ENCODE measurements at places on chromosomes 5 and 9. TPM values are rescaled to one million over a fixed set of nuclear protein-coding genes. Genes with fewer than 3 reads are reported as not detected.

- H3K4me3 ChIP-seq, result no peak overlapping the region
- no peaks in the 10 kb centered on the region for H3K4me1 ChIP-seq
- no peaks in the 10 kb centered on the region for H3K36me3 ChIP-seq
- H3K27me3 ChIP-seq, result no peaks in the 10 kb centered on the region
- H3K27ac ChIP-seq, result no peak overlapping the region
Observed at GRCh38 chr5:137332296-137332695, 166.8 kb downstream of the SPOCK1 start.

- DNase-seq, result no peak
- H3K4me1 ChIP-seq, result peaks cover 13% of the 10 kb centered on the region
- no peaks in the 10 kb centered on the region for H3K27me3 ChIP-seq
- no peak overlapping the region for H3K27ac ChIP-seq
- no peaks in the 10 kb centered on the region for H3K36me3 ChIP-seq
- H3K4me3 ChIP-seq, result no peak overlapping the region
Observed at GRCh38 chr5:122073018-122073417, 5.0 kb downstream of the LOX start.

- H3K27me3 ChIP-seq, result no peaks in the 10 kb centered on the region
- H3K4me3 ChIP-seq, result no peak overlapping the region
Observed at GRCh38 chr5:178555005-178555404, 35.2 kb downstream of the COL23A1 start.

GRCh38 chr5:174706997-174707572, 17.3 kb upstream of the MSX2 start:
- H3K27me3 ChIP-seq, result peaks cover 33% of the 10 kb centered on the region
- no peak overlapping the region for H3K27ac ChIP-seq
- no peaks in the 10 kb centered on the region for H3K4me1 ChIP-seq
- no peak overlapping the region for H3K4me3 ChIP-seq

DNA sequence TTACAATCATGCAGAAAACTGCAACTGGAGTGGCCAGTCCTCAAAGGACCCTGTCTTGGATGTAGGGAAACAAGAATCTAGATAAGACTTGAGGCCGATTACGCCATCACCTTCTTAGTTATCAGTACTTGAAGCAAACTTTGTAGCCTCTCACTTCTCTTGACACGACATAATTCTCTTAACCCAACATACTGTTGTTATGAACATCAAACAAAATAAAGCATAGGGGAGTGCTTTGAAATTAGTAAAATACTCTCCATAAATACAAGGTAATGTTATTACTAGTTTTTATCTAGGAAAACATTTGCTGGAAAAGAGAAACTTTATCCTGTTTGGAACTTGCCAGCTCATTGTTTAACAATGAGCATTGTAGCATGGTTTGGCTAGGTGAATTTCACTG, 574.9 kb upstream of the DMAC1 start:
- H3K4me1 ChIP-seq, result no peaks in the 10 kb centered on the region
- no peak overlapping the region for H3K4me3 ChIP-seq
- no peaks in the 10 kb centered on the region for H3K36me3 ChIP-seq
- no peaks in the 10 kb centered on the region for H3K27me3 ChIP-seq
- H3K27ac ChIP-seq, result no peak overlapping the region

DNA sequence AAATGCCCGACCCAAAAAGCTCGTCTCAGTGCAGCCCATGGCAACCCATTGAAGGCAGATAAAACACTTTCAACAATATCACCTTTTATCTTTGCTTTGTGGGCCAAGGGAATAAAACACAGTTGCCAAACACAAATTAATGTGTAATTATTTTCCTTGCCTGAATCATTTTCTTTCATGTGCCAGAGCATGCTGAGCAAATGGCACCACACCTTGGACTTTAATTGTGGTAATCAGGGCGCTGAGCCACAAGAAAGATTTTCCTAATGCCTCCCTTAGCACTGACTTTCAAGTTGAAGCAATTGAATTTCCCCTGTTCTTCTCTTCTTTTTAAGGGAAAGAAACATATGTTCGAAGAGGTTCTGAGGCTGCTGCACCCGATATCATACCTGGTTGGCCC, 297.1 kb upstream of the MSX2 start:
- H3K27me3 ChIP-seq, result no peaks in the 10 kb centered on the region
- H3K27ac ChIP-seq, result no peak overlapping the region
- no peaks in the 10 kb centered on the region for H3K36me3 ChIP-seq
- H3K4me3 ChIP-seq, result no peak overlapping the region

GRCh38 chr9:110850401-110851135, 182.0 kb downstream of the MUSK start:
- H3K27me3 ChIP-seq, result no peaks in the 10 kb centered on the region
- H3K27ac ChIP-seq, result no peak overlapping the region
- no peak overlapping the region for H3K4me3 ChIP-seq
- no peaks in the 10 kb centered on the region for H3K4me1 ChIP-seq
- DNase-seq, result no peak

GRCh38 chr9:135023088-135023785, 64.2 kb upstream of the OLFM1 start:
- DNase-seq, result no peak
- no peak overlapping the region for H3K4me3 ChIP-seq
- no peaks in the 10 kb centered on the region for H3K4me1 ChIP-seq
- no peaks in the 10 kb centered on the region for H3K36me3 ChIP-seq
- no peaks in the 10 kb centered on the region for H3K27me3 ChIP-seq

DNA sequence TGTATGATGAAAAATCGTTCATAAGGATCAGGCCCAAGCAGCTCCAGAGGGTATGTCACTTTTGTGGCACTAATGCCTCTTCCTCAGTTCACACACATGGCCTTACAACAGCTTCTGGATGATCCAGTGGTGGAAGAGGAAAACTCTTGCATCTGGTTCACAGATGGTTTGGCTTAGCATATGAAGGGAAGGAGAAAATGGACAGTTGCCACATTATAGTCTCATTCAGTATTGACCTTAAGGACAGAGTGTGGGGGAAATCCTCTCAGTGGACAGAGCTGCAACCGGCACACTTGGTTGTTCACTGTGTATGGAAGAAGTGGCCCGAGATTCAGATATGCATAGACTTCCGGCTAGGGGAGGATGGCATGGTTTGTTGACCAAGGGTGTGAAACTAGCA, 22.8 kb downstream of the C9orf57 start:
- no peak for DNase-seq
- no peaks in the 10 kb centered on the region for H3K4me1 ChIP-seq
- H3K36me3 ChIP-seq, result no peaks in the 10 kb centered on the region

- no peak overlapping the region for H3K27ac ChIP-seq
- H3K27me3 ChIP-seq, result no peaks in the 10 kb centered on the region
- H3K4me1 ChIP-seq, result peaks cover 14% of the 10 kb centered on the region
- H3K4me3 ChIP-seq, result no peak overlapping the region
- DNase-seq, result no peak
Observed at GRCh38 chr5:107554776-107555424, 115.8 kb downstream of the EFNA5 start.

SMIM23 gene
- not detected for total RNA-seq

PCDHGC4 gene
- total RNA-seq, result 1.7 TPM

RAB3C gene
- 0.10 TPM for total RNA-seq

CDKN2B-AS1 gene
- total RNA-seq, result not detected

DELE1 gene
- total RNA-seq, result 37.9 TPM

SAXO1 gene
- not detected for total RNA-seq

Measured in gastrocnemius medialis (tissue), 4 donors.